Inflammatory macrophage (primary cell): ENCODE measurements at places on chromosomes 6 and 20.

DNA sequence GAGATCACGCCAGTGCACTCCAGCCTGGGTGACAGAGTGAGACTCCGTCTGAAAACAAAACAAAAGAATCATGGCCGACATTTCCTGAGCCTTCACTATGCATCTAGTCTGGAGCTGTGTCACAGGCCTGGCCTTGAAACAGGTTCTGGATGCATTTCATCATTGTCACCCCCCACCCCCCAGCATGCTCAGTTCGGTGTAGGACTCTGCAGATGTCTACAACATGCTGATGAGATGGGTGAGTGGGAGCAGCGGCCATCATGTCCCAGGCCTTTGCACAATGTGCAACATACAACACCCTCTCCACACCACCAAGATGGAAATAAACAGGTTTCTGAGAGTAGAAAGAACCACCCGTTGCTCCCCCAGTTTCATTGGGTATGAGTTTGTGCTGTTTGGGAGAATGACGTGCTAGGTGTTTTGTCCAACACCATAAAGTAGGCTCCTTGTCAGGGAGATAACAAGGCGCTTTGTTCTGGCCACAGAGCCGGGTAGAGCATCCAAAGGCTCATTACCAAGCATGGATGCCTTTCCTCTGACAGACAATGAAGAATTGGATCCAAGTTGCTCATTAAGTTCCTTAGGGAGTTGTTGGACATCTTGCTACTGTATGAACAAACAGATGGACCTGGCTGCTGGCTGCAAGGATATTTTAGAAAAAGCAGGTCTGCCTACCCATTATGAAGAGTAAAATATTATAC is 22.1 kb downstream of the SNHG17 start:
- no peak for DNase-seq

DNA sequence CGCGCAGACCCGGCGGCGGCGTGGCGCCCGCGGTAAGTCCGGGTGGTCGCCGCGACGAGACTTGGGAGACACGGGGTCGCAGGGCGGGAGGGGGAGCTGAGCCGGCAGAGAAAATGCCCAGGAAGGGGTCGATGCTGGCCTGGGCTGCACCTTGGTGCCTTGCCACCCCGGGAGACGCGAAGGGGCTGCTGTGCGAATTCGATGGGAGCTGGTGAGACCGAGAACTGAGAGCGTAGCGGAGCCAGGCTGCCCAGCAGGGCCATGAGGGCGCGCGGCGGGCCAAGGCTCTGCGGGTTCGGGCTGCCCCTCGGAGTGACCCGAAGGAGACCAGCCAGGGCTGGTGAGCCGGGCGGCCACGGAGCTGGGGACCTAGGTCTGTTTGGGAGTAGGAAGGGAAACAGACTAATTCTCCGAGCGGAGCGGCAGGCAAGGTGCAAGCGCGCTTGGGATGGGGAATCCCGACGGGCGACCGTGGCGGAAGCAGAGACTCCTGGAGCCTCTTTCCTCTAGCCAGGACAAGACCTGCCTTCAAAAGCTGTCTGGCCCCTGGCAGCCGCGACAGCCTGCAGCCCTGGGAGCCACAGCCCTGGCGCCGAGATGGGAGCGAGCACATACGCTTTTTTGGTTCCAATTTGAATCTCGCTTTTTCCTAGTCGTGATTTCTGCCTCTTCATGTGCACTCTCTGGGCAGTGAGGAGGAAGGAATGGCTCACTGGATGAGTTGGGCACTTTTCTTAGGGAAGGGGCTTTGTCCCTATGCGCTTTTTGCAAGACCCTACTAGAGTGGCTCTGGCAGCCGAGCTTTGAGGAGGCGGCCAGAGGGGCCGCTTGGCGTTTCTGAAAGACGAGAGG is 691 bp downstream of the SYNDIG1 start:
- DNase-seq = no peak

- DNase-seq = peak; percentile 52
Measured at GRCh38 chr6:118679327-118679901, 28.0 kb upstream of the CEP85L start.

DNA sequence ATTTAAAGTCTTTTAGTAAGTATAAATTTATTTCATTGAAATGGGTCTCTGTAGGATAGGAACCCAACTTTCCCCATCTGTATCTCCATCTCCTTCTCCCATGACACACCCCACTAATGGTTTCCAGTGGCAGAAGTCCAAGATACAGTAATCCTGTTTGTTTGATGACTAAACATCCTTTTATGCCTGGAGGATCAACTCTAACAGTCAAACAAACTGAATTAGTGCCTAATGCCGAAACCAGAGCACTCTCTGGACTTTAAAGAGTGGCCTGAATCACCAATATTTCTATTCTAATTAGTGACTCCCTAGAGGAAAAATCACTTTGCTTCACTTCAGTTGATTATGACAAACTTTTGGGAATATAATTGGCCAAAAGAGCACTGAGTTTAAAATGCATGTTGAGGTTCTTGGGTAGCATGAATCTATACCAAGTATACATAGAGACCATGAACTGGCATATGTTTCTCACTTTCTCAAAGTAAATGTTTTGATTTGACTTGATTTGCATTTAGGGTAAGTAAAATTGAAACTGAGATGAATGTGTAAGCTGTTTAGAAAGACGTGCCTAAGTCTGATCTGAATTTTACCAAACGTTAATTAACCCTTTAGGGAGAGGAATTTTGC is 776.4 kb upstream of the NRSN1 start:
- no peak for DNase-seq

- DNase-seq = no peak
Measured at GRCh38 chr6:94501516-94501915, 1075.8 kb upstream of the MANEA start.

GRCh38 chr20:31667315-31668285 is 29.9 kb downstream of the COX4I2 start:
- peak; percentile 69 for DNase-seq

DNA sequence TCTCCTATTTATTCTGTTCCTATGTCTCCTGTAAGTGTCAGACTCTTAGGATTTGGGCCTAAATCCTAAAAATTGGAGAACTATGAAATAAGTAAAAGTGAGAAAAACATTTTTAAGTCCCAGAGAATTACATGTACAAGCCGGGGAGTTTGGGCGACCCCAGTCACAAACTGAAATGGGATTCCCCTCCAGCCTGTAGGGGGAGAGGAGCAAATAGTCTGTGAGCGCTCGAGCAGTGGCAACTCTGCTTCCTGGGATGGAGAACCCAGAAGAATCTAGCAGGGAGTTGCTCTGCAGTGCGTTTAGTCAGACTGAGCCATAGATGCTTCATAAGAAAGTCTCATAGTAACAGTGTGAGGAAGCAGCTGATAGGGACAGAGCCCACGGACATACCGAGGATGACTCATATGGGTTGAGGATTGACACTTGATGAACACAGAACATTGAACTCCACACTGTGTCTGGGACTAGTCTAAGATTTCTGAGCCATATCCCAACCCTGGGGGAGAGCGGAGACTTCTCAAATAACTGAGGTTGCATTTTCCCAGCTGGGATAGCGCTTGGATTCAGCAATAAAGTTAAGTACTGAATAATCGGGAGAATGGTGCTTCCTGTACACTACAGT is 437.2 kb downstream of the BCKDHB start:
- DNase-seq = no peak

- DNase-seq = no peak
Measured at GRCh38 chr6:85401186-85402021, 48.5 kb upstream of the NT5E start.

- peak; percentile 63 for DNase-seq
Measured at GRCh38 chr20:4154958-4155411, 139.6 kb upstream of the RNF24 start.

DNA sequence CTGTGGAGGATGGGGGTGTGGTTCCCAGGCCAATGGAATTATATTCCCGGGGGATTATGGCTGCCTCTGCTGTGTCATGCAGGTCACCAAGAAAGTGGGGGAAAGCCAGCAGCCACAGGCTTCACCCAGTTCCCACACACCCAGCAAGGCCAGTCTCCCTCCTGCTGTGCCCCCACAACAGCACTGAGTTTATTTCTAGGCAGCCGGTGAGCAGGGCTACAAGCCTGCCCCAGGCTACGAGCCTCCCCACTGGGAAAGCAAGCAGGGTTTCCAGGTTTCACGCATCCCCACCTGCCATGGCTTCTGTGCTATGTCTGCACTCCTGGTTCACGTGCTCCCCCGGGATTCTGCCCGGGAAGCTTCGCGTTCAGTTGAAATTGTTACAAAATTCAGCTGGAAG is 72.6 kb downstream of the ERMARD start:
- DNase-seq = no peak
